ENCODE measurements at places on chromosomes 3 and 15. TPM values are rescaled to one million over a fixed set of nuclear protein-coding genes. Genes with fewer than 3 reads are reported as not detected.

The LDHAL6B gene
- total RNA-seq, result not detected

The FBXW12 gene
- total RNA-seq, result not detected

The IMPG2 gene
- 0.44 TPM for total RNA-seq

The SCG3 gene
- total RNA-seq, result not detected

The SEMA6D gene
- total RNA-seq, result 4.5 TPM

The IRAK2 gene
- total RNA-seq, result 4.9 TPM

The ROBO2 gene
- total RNA-seq, result 0.37 TPM

The CKMT1B gene
- total RNA-seq, result not detected

The MCF2L2 gene
- 0.66 TPM for total RNA-seq

The SLC9C1 gene
- 0.12 TPM for total RNA-seq

The ATP13A5 gene
- total RNA-seq, result not detected

The FOXL2NB gene
- 10.4 TPM for total RNA-seq

The BLM gene
- 9.7 TPM for total RNA-seq
